ENCODE measurements at places on chromosomes 7 and 10.

DNA sequence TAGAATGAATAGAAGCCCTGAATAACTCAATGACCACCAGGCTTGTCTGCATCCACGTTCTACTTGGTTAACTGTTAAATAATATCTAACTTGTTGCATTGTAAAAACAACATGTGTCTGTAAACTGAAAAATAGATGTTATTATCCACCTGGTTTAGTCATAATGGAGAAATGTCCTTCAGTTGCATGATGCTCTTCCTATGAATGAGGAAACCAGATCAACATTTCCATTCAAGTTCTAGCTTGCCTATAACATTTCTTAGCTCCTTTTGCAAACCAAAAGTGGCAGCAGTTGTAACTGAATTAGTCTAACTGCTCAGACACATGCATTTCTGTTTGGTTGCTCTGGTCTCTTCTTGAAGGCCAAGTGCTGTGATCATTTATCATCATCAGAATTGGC, 62.9 kb upstream of the BET1 start:
- DNase-seq = no peak

DNA sequence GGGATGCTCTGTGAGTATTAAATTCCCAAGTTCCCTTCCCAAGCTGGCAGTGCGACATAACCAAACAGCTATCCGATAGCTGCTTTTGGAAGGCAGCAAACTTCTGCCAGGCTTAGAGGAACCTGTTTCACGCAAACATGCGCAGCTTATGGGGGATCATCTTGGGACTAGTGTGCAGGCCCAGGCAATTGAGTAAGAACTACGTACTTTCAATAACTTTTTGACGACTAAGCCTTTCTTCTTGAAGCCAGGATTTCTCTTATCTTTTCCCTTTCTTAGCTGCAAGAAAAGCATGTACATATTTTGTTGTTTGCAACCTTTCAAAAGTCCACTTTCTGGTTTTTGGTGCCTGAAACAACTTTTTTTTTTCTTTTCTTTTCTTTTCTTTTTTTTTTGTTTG, 28.7 kb upstream of the SEPHS1 start:
- no peak for DNase-seq

GRCh38 chr10:6347391-6347951, 144.7 kb downstream of the PFKFB3 start:
- no peak for DNase-seq

- no peak for DNase-seq
Observed at GRCh38 chr7:115099906-115100305, 178.0 kb downstream of the MDFIC start.

- peak; percentile 10 for DNase-seq
Observed at GRCh38 chr7:32299133-32299702, 191.0 kb downstream of the LSM5 start.

DNA sequence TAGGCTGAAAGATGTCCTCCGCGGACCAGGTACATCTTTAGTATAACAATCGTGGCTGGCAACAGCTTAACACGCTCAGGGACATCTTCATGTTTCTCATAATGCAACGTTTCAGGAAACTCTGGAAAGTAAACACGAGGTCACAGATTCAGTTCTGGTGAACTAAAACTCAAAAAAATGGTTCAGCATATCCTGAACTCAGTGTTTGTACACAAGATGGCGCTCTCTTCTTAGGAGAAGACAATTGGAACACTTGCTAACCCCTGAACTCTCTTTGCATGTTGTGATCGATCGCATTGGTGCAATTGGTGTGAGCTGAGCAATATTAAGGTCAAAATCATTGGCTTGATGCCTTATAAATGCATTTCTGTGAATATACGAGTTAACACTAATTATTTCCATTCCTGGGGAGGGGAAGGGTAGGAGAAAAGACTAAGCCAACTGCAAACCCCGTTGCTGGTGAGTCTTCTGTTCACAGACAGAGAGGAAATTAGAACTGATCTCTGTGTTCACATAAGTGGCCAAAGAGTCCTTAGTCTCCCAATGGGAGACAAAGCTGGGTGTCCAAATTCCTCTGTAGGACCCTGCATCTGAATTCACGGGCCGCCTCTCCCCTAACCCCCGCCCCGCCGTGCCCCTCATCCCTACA, 52.6 kb upstream of the FAM180A start:
- peak; percentile 55 for DNase-seq

DNA sequence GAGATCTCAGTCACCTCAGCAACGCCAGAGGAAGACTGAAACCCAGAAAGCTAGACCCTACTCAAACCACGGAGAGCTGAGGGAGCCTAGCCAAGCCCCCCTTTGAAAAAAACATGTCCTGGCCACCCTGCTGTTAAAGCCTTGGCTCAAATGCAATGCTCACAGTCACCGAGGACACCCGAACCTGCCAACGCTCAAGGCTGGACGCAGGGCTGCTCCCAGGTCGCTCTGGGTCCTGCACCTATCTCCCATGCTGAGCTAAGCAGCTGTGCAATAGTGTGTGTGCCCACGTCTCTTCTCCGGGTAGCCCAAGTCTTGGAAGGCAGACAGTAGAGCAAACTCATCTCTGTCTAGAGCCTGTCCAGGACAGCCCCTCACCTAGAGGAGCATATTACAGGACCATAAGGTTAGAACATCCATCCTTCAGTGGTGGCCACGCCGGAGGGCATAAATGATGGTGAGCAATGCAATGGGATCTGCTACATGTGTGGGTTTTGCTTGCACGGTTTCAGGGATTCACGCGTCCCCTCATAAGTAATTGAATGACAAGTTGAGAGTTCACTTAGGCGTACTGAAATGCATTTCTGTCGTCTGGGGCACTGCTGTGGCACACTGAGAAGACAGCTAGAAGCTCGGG, 94.2 kb upstream of the DDC start:
- DNase-seq = no peak

DNA sequence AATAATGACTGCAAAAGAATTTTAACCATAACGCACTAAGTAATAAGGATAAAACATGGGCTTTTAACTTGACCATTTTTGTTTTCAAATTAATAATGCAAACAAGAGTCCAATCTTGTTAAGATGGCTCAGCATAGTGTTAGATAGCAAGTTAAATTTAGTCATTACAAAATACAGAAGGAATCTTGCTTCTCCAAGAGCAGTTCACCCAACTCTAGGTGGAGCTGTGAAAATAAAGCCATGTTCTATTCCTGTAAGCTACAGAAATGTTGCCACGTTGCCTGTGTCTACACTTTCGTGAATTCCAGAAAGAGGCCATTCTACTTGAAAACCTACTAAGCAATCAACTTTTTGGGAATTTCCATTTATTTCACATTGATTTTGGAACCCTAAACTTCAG, 191.9 kb downstream of the SFMBT2 start:
- DNase-seq = no peak

- peak; percentile 36 for DNase-seq
Observed at GRCh38 chr7:36806891-36807290, 82.6 kb upstream of the AOAH start.
